Stimulated activated CD4-positive, alpha-beta T cell treated with anti-CD3 and anti-CD28 coated beads, Interleukin-12 subunit alpha, Interleukin-12 subunit beta, amount 100 ng/mL, for 48 hours (primary cell): ENCODE measurements at places on chromosomes 1 and 21.
A peak's percentile ranks its signal among the peaks of the same experiment; 100 is the strongest.

DNA sequence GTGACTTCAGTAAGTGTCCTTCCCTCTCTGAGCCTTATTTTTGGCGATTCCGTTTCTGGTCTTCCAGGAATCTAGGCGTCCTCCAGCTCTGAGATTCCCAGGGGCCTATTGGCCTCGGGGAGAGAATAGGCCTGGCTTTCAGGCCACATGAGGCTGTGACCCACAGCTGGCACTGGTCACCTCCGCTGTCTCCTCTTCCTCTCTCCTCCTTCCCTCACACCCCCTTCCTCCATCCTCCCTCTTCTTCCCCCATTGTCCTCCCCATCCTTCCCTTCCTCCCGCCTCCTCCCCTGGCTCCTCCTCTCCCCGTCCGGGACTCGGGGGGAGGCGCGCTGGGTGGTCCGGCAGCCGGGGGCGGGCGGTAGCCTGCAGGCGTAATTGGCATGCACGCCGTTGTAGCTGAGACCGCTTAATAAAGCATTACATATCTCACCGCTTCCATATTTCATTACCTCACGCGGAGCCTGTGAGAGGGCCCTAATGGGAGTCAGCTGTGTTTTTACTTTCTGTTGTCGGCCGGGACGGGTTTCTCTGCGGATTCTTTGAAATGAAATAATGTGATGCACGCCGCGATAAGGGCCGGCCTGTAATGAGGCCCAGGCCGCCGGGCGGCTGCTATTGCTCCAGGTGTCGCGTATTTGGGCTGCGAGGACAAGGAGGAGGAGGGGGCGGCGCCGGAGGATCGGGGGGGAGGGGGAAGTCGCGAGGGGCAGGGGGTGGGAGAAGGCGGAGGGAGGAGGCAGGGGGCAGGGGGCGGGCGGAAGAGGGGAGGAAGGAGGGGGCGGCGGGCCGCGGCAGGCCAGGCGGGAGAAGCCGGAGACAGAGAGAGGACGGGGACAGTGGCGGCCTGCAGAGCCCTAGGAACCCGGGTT, 95.3 kb downstream of the FOXD2 start:
- no peak for DNase-seq

DNA sequence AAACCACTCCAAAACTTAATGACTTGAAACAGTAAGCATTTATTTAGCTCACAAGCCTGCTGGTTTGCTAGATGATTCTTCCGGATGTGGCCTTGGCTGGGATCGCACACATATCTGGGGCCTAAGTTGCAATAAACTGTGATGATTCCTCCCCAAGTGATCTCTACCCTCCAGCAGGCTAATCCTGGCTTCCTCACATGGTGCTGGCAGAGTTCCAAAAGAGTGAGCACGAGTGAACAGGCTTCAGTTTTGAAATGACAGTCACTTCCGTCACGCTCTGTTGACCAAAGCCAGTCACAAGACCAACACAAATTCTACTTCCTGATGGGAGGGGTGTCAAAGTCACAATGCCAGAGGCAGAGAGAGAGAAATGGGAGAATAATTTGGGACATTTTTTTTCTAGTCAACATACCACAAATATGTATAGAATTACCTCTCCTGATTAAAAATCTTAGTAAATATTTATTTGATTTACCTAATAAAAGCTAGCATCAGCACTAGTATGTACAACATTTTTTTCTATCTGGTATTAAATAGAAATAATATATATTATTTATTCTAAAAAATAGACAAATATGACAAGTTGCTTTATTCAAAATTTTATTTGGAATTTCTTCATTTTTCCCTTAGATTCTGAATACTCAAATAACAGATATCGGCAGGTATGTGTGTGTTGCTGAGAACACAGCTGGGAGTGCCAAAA, 292.7 kb downstream of the TPR start:
- peak; percentile 2 for DNase-seq

- DNase-seq = no peak
These were observed 32.0 kb upstream of the MYOCOS start for GRCh38 chr1:171590022-171590421.

GRCh38 chr1:8465013-8465412, 147.1 kb downstream of the SLC45A1 start:
- DNase-seq = no peak

DNA sequence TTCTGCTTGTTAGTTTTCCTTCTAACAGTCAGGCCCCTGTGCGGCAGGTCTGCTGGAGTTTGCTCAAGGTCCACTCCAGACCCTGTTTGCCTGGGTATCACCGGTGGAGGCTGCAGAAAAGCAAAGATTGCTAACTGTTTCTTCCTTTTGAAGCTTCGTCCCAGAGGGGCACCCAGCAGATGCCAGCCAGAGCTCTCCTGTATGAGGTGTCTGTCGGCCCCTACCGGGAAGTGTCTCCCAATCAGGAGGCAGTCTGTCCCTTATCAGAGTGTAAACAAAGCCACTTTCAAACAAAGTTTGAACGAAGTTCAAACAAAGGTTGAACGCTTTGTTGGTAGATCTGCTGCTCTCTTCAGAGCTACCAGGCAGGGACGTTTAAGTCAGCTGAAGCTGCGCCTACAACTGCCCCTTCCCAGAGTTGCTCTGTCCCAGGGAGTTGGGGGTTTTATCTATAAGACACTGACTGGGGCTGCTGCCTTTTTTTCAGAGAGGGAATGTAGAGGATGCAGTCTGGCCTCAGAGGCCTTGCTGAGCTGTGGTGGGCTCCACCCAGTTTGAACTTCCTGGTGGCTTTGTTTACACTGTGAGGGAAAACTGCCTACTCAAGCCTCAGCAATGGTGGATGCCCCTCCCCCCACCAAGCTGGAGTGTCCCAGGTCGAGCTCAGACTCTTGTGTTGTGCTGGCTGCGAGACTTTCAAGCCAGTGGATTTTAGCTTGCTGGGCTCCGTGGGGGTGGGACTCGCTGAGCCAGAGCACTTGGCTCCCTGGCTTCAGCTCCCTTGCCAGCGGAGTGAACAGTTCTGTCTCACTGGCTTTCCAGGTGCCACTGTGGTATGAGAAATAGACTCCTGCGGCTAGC, 401.8 kb downstream of the SRGAP2C start:
- DNase-seq = no peak

- DNase-seq = no peak
These were observed 3.6 kb downstream of the SNAP47 start for GRCh38 chr1:227738820-227739219.

DNA sequence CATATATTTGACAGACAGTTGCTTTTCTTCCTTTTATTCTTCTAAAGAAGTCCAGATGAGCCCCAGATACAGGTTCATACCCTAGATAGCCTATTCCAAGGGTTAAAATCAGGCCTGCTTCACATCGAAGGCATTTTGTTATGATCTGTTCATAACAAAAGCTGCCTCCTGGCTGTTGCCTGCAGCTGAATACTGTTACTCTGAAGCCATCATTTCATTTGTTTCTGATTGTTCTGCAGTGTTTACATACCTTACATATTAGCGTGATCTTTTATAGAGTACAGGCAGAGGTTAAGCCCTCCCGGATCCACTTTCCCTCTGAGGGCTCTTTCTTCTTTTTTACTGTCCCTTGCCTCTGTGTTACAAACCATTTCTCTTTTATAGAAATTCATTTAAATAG, 219.0 kb upstream of the HOOK1 start:
- DNase-seq = no peak

DNA sequence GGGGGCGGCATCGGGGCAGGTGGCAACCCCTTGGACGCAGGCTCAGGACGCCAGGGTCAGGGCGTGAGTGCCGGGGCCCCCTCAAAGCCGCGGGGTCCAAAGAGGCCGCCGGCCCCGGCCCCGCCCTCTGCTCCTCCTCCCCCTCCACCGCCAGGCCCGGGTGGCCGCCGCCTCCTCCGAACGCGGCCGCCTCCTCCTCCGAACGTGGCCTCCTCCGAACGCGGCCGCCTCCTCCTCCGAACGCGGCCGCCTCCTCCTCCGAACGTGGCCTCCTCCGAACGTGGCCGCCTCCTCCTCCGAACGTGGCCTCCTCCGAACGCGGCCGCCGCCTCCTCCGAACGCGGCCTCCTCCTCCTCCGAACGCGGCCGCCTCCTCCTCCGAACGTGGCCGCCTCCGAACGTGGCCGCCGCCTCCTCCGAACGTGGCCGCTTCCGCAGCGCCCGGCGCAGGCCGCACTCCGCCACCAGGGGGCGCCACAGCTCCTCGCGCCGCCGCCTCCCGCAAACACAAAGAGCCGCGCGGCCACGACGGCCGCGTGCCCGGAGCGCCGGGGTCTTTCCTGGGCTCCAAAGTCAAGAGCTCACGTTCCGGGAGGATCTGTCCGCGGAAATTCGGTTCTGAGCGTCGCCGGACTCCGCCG, 19.3 kb upstream of the SAMD11 start:
- DNase-seq = peak; percentile 75

- no peak for DNase-seq
These were observed 83.9 kb downstream of the FASLG start for GRCh38 chr1:172742599-172743500.

- no peak for DNase-seq
These were observed 58.2 kb upstream of the RCC1 start for GRCh38 chr1:28447679-28448078.

DNA sequence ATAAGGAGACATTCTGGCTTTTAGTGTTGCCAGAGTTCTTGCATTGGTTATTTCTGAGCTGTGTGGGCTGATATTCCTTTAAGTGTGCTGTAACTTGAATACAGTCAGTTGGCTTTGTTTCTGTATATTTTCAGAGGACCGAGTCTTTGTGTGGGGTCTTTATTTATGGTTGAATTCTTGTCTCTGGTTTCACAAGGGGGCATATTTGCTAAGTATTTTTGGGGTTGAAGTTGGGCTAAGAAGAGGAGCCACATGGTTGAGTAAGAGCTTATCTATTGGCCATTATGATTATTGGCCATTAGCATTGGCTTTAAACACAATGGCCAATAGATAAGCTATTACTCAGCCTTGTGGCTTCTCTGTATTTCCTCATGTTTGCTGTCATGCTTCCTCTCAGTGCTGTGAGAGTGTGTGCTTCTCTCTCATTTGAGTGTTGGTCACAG, 26.3 kb upstream of the PTGFR start:
- DNase-seq = no peak

DNA sequence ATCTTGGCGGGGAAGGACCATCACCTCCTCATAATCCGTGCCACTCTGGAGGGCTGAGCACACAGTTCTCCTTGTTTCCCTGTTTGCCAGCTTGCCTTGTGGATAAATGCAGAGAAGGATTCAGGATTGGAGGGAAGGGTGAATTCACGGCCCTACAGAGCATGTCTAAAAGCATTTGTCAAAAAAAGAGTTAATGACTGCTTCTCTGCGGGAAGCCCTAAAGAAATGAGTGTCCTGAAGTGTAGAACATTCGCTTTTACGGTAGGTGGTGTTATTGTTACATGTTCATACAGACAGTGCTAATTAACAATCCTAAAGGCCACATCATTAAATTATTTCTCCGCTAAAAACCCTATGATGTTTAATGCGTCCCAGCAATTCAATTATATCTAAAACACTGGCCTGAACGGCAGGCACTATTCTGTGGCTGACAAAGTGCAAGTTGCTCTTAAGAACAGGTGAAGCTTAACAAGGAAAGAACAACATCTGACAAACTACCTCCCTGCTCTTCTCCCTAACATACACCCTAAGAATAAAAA, 112.3 kb upstream of the NFIA start:
- no peak for DNase-seq

GRCh38 chr1:27489973-27490741, at the start of gene WASF2:
Gene WASF2, minus strand, starts transcription at chr1:27490167. Its CDS starts 61,277 bp downstream, at chr1:27428890.
- DNase-seq = peak; percentile 96

DNA sequence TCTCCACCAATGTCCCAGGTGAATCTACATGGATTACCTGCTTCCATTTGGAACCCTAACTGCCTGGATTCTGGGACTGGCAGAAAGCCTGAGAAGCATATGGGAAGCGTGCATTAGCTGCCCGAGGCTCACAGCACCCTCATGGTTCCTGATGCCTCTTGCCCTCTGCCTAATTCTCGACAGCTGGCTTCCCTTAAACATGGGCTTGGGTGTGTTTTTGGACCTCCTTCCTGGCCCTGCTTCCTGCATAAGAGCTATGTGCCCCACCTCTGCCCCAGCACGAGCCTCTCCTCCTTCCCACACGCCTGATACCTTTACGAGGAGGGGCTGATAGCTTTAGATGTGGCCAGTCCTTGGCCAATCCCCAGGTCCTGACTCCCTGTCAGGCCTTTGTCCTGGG, 152.4 kb upstream of the HMGB4 start:
- DNase-seq = no peak

DNA sequence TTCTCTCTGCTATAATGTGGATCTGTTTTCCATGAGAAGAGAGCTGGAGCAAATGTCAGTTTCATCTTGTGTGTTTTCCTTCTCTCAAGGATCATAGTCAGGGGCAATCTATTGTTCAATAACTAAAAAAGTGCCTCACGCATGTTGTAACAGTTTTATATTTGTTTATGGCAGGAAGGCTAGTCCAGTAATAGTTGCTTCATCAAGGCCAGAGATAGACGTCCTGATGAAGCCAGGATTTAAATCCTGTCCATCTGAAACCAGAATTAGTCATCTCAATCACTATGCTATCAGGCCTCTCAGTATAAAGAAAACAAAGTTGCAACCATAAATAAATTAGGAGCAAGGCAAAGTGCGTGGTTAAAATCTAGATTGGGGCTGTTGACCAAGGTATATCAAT, 30.2 kb upstream of the DUSP10 start:
- DNase-seq = no peak

DNA sequence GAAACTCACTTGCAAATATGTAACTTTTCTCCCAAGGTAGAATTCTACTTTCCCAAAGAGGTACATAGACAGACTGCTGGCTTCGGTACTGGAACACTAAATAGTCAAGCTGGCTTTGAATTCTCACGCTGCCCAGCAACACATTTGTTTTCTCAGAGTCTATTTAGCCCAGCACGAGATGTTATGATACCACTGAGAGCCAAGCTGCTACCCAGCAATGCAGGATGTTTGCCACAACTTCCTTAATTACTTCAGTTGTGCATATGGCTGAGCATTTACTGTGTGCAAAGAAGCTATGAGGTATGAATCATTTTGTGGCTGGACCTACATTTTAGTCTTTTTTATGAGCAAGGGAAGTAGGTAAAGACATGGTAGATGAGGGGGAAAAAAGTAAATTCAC, 793.2 kb downstream of the PLA2G4A start:
- DNase-seq = no peak

DNA sequence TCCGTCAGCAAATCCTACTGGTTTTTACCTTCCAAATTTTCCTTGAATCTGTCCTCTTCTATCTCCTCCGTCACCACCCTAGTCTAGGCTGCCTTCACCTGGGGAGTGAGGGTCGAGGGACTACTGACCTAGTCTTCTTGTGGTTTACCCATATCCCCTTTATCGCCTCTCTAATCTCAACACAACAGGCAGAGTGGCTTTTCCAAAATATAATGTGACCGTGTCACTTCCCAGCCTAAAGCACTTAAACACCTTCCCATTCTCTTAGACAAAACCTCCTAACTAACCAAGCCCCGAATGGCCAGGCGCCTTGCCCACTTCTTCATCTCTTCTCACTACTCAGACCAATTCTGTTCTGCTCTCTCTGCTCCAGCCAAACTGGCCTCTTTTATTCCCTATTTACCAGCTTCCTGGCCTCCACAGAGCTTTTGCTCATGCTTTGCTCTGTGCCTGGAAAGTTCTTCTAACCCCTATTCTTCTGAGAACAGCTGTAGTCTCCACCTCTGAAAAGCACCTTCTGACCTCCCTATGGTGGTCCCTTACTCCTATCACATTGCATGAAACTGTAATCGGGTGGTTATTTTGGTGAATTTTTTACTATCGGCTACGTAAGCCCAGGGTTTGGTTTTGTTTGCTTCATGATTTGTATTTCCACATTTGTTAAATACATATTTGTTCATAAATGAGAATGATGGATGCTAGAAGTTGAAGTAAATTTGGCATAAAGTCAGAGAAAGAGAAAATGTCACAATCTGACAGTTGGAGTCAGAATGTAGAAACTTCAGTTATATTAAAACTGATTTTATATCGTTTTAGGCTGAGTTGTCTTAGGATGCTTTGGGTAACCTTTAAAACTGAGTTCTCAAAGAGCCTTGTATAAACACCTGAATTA, 1.2 kb upstream of the NBPF1 start:
- no peak for DNase-seq
